Activated CD4-positive, alpha-beta memory T cell treated with anti-CD3 and anti-CD28 coated beads, Interleukin-2, amount 10 ng/mL, durations not matched to agents 7 days and 5 days (primary cell): ENCODE measurements at places on chromosomes 11 and 22. TPM values are rescaled to one million over a fixed set of nuclear protein-coding genes. Genes with fewer than 3 reads are reported as not detected.
A peak's percentile ranks its signal among the peaks of the same experiment; 100 is the strongest.

GRCh38 chr22:27621486-27622070, 180.0 kb downstream of the MN1 start:
- H3K4me3 ChIP-seq = no peak overlapping the region
- no peaks in the 10 kb centered on the region for H3K27me3 ChIP-seq
- no peaks in the 10 kb centered on the region for H3K36me3 ChIP-seq
- no peaks in the 10 kb centered on the region for H3K4me1 ChIP-seq
- no peak overlapping the region for H3K27ac ChIP-seq

- no peaks in the 10 kb centered on the region for H3K36me3 ChIP-seq
- DNase-seq = no peak
- H3K27ac ChIP-seq = no peak overlapping the region
- no peaks in the 10 kb centered on the region for H3K4me1 ChIP-seq
These were observed 25.5 kb downstream of the LDLRAD3 start for GRCh38 chr11:35969089-35970042.

DNA sequence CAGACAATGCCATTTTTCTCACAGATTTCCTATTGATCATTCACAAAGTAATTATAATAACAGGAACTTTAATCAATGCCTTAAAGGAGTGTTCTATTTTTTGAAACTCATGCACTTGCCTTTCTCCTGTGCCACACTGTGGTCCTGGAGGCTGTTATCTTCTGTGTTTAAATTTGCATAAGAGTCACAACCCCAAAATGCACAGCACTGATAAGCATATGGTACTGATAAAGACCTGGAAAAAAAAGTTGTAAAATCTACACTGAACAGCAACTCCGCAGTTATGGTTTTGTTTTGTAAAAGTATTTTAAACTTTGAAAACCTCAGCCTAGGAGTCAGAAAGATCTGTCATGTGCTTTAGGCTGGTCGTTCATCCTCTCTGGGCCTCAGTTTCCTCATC, 9.1 kb upstream of the CCDC34 start:
- no peaks in the 10 kb centered on the region for H3K27me3 ChIP-seq
- H3K4me1 ChIP-seq = no peaks in the 10 kb centered on the region
- no peaks in the 10 kb centered on the region for H3K36me3 ChIP-seq
- no peak overlapping the region for H3K27ac ChIP-seq

- H3K27ac ChIP-seq = no peak overlapping the region
- DNase-seq = no peak
- no peak overlapping the region for H3K4me3 ChIP-seq
These were observed 544.6 kb downstream of the CNTN5 start for GRCh38 chr11:99565333-99565732.

DNA sequence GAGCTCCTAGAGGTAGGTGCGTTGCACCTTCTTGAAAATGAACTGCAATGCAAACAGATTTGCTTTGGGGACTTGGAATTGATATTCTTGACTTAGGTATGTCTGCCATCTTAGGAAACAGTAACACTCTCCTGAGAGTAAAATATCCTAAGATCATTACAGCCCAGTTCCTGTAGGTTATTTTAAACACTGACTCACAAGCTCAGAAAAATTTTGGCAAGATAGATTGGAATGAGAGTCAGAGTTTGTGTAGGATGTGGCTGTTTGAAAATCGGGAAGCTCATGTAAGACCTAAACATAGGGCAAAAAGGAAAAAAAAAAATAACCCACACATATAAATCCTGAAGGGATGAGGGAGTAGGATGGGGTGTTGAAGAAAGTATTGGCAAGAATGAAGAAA, 377.0 kb upstream of the LRRC4C start:
- no peak overlapping the region for H3K4me3 ChIP-seq
- H3K4me1 ChIP-seq = no peaks in the 10 kb centered on the region
- no peak for DNase-seq
- no peaks in the 10 kb centered on the region for H3K36me3 ChIP-seq

- peaks cover 1% of the 10 kb centered on the region for H3K27me3 ChIP-seq
- no peaks in the 10 kb centered on the region for H3K4me1 ChIP-seq
- no peaks in the 10 kb centered on the region for H3K36me3 ChIP-seq
- no peak overlapping the region for H3K4me3 ChIP-seq
- DNase-seq = no peak
- H3K27ac ChIP-seq = no peak overlapping the region
These were observed 94.5 kb upstream of the FGF3 start for GRCh38 chr11:69913591-69914285.

DNA sequence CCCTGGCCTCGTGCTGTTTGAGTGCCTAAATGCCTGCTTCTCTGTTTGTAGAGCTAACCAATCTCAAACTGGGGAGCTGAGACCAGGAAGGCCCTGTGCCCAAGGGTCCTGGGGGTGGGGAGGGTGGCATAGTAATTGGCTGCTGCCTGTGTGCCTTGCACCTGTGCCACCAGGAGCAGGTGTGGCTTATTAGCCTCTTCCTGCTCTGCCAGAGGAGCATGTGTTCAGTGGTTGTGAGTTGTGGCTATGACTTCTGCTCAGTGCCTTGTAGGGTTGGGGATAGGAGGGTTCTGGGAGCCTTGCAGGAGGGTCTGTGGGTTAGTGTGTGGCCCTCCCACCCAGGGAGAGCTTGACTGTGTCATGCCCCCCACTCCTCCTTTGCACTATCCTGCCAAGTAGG, 109.2 kb downstream of the ZBTB16 start:
- H3K4me3 ChIP-seq = no peak overlapping the region
- peaks cover 75% of the 10 kb centered on the region for H3K4me1 ChIP-seq

DNA sequence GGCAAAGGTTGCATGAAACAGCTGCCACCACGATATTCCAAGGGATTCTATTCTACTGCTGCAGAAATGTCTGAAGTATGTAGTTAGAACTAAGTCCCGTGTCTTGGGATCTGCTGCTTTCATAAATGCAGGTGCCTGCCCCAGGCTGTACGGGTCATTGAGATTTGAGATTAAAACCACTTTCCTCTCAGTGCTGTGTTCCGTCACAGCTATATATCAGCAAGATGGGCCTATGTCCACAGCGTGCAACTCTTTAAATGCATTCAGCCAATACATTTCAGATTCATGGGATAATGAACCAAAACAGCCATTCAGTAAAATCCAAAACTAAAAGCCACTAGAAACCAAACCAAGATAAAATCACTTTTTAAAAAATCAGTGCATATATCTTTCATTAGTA, 107.3 kb upstream of the LUZP2 start:
- H3K36me3 ChIP-seq = no peaks in the 10 kb centered on the region
- H3K27ac ChIP-seq = no peak overlapping the region
- DNase-seq = no peak
- H3K4me1 ChIP-seq = no peaks in the 10 kb centered on the region

DNA sequence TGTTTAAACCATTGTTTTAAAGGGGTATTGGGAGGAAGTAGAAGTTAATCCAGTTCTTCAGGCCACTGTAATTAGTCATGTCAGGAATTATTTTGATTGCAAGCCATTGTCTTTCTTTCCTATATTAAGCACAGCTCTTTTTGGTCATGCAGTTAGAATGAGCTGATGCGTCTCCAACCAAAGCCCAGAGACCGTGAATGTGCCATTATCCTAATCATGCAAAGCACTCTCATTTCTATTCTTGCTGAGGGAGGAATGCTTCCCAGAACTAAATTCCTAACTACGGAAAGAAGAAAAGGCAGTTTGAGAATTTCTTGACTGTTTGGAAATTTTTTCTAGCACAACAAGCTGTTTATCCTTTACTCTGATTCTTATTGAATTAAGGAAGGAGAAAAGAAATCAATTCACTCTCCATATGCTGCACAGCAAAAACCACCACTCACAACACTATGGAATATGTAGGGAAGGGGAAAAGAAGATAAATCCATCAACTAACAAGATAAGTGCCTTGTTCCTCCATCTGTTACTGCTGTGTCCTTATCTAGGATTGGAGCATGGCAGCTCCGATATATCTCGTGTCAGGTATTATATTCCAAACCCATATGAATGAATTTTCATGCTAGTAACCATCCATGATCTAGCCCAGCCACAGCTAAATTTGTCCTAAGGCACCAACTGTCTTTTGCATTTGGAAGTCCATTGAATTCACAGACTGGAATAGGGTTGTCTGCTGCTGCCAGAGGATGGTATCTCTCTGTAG, 70.8 kb downstream of the NTM start:
- no peak overlapping the region for H3K27ac ChIP-seq
- H3K4me1 ChIP-seq = no peaks in the 10 kb centered on the region
- no peak overlapping the region for H3K4me3 ChIP-seq

- DNase-seq = no peak
- H3K4me1 ChIP-seq = peaks cover 14% of the 10 kb centered on the region
- H3K27me3 ChIP-seq = no peaks in the 10 kb centered on the region
- H3K4me3 ChIP-seq = no peak overlapping the region
These were observed 74.0 kb downstream of the TRAF6 start for GRCh38 chr11:36436064-36436463.

DNA sequence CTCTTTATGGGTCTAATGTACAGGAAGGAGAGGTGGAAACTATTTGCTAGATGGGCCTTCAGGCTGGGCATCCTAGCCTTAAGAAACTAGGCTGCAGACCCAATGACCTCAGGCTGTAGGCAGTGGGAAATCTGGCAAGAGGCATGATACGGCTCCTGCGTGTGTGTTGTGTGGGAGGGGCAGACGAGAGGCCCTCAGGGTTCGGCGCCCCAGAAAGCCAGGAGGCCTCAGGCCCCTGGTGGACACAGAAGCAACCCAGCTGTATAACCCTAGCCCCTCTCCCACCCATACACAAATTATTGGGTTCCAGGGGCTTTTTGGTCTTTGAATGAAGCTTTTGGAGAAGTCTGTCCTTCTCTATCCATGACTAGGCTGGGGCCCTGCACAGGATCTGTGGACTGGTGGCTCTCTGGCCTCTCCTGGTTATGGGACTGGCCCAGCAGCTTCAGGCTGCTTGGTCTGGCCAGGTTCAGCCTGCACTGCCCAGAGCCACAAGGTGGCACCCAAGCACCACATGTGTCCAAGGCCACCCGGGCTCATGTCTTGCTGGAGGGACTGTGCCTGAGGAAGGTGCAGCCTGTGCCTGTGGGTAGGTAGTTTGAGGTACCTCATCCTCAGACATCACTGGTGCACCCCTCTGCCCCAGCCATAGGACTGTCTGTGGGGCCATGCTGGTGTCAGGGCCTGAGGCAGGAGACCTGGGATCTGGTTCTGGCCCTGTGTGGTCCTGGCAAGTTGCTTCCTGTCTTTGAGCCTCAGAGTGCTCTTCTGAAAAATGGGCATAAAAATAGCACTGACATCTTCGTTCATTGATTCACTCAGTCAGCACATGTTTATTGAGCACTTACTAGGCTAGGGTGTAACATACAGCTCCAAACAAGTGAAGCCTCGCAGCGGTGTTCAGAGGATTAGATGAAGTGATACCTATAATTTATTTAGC, 87.5 kb downstream of the RRM1 start:
- no peaks in the 10 kb centered on the region for H3K36me3 ChIP-seq
- DNase-seq = peak; percentile 62
- H3K27ac ChIP-seq = no peak overlapping the region
- no peak overlapping the region for H3K4me3 ChIP-seq
- H3K27me3 ChIP-seq = peaks cover 5% of the 10 kb centered on the region

DNA sequence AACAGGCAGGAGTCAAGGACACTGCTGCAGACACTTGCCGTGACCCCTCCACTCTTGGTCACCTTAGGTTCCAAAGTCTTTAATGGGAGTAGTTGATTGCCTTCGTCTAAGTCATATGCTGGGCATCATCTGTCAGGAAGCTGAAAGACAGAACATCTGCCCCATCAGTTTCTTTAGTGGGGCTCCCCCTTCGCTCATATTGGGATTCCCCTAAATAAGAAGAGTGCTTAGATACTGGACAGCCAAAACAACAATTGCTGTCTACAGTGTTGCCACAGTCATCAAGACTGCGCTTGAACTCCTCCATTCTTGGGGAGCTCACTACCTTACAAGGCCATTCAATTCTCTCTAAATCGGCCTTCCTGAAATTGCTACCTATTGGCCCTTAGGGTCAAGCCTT, 58.5 kb downstream of the UBASH3B start:
- peaks cover 4% of the 10 kb centered on the region for H3K36me3 ChIP-seq
- no peak for DNase-seq
- H3K4me3 ChIP-seq = no peak overlapping the region
- H3K4me1 ChIP-seq = peaks cover 43% of the 10 kb centered on the region
- no peak overlapping the region for H3K27ac ChIP-seq
- H3K27me3 ChIP-seq = no peaks in the 10 kb centered on the region

DNA sequence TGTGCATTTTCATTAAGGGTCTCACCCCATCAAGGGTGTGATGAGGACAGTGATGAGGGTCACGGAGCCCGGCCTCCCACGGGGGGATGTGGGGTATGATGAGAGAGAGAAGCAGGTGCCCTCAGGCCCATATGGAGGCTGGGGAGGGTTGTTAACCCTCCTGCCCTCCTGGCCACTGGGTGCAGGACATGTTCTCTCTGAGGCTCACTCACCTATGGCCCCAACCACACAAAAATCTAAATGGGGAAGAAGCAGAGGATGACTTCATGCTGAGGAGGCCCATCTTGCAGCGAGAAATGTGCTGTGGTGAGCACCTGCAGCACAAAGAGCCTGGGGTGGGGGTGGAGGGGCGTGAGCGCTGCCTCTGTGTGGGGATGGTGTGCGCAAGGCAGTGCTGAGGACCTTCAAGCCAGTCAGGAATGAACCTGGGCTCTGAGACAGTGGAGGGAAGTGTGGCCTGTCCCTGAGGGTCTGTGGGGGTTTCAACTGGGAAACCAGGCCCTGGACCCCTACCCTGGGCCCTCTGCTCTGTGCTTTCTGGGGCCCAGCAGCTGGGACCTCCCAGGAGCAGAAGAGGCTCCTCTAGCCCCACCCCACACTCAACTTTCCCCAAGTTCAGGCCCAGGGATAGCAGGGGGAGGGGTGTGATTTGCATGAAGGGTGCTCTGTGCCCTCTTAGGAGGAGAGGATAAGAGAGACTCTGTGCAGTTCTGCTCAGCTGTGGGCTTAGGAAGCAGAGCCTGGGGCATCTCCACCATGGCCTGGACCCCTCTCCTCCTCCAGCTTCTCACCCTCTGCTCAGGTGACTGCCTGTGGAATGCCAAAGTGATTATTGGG, 43.0 kb upstream of the TOP3B start:
- no peaks in the 10 kb centered on the region for H3K4me1 ChIP-seq
- no peak for DNase-seq
- no peaks in the 10 kb centered on the region for H3K36me3 ChIP-seq
- peaks cover under 1% of the 10 kb centered on the region for H3K27me3 ChIP-seq
- H3K4me3 ChIP-seq = no peak overlapping the region

DNA sequence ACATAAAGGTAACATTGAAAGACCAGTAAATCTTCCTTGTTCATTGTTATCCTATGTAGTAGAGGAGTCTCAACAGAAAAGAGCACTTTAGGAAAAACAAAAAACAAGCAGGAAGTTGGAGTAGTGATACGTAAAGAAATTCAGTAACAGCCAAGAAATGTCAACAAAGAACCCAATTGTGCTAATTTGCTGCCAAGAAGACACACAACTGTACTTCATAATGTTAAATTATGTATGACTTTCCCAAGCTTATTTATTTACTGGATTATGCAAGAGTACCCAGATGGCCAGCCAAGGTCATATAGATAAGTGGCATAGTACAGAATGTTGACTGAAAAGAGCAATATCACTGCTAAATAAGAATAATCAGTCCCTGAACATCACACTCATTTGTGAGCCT, 264.7 kb upstream of the CCDC179 start:
- DNase-seq = no peak
- no peaks in the 10 kb centered on the region for H3K36me3 ChIP-seq
- no peak overlapping the region for H3K27ac ChIP-seq

- no peaks in the 10 kb centered on the region for H3K27me3 ChIP-seq
- H3K4me1 ChIP-seq = peaks cover 75% of the 10 kb centered on the region
- H3K36me3 ChIP-seq = peaks cover 7% of the 10 kb centered on the region
These were observed 7.0 kb downstream of the CD81 start for GRCh38 chr11:2383852-2384804.

OTOG gene
- total RNA-seq = not detected

RNF215 gene
- total RNA-seq = 12.2 TPM

SCGB1D2 gene
- total RNA-seq = not detected

CRYAB gene
- not detected for total RNA-seq

FGF19 gene
- not detected for total RNA-seq

CATSPERZ gene
- not detected for total RNA-seq

OR5A1 gene
- not detected for total RNA-seq
